Right lung (tissue), 10 donors: ENCODE measurements at places on chromosomes 16 and 17. TPM values are rescaled to one million over a fixed set of nuclear protein-coding genes. Genes with fewer than 3 reads are reported as not detected.

The CTCF gene
- 70.4 TPM for polyA plus RNA-seq

DNA sequence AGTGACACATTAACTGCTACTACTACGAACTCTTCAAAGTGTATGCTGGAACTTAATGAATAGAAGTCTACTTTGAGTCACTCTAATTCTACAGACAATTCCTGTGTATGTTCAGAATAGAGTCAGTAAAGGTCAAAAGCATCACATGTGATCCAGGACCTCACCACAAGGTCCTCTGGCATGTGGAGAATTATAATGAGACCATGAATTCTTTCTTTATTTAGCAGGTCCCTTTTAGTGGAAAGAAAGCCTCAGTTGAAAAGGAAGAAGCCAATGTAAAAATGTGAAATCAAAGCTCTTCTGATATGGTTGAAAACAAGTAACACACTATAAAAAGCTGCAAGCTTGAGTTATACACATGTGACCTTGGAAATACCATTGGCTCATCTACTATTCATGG is 1612.1 kb upstream of the GOT2 start:
- DNase-seq, result no peak

DNA sequence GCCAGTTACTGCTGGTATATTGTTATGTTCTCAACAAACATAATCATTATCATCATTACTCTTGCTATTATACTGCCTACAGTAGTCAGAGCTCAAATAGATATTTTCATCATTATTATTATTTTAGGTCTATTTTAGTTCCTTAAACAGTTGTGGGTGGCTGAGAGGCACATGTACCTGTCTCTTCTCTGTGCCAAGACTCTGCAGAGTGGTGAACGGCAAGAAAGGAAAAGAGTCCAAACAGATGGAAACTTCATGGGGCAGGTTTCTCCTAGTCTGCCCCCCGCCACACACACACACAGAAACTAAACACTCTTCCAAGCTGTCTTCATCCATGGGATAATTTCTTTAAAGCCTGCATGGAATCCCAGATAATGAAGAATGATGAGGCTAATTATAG is 77.7 kb upstream of the CLEC3A start:
- DNase-seq, result no peak

- DNase-seq, result no peak
These were observed 6.5 kb upstream of the BAHCC1 start for GRCh38 chr17:81388612-81389367.
